ENCODE measurements at places on chromosomes 3 and 15. TPM values are rescaled to one million over a fixed set of nuclear protein-coding genes. Genes with fewer than 3 reads are reported as not detected.

GRCh38 chr3:26750263-26750662, 127.7 kb downstream of the LRRC3B start:
- H3K4me3 ChIP-seq = no peak overlapping the region
- H3K27me3 ChIP-seq = no peaks in the 10 kb centered on the region
- no peak for DNase-seq
- H3K4me1 ChIP-seq = no peaks in the 10 kb centered on the region
- no peak overlapping the region for H3K27ac ChIP-seq

DNA sequence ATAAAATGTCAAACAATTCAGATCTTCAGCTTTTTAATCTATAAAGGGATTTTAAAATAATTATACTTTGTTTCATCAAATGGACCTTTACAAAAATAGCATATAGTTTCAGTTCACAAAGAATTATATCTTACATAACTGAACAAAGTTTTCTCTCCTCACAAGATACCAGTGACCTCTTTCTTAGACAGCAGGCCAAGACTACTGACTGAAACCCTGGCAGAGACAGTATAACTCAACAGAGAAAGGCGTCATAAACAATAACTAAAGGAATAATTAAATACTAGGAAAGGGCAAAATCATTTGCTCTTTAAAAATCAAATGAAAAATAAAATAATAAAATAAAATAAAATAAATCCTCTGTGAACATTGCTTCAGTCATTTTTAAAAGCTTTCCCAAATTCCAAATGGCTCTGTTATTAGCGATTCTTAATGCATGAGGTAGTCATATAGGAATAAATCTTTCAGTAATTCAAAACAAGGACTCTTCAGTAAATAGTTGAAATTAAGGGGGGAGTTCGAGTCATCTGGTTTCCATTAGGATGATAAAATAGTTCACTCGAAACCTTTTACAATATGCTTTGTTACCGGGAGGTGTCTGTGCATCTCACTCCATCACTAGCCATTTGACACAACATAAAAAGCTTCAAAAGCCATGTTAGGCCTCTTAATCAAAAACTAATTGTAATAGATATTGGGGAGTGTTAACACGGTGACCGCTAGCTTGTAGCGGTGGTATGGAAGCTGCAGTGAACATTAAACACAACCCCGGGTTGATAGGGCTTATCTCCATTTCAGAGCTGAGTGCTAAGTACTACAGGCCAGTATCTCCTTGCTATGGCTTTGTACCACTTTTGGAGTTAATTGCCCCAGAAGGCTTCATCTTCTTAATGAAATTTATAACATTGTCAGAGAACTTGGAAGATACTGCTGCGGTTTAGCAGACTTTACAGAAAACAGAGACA, 142.9 kb upstream of the NR2F2 start:
- no peak overlapping the region for H3K4me3 ChIP-seq
- DNase-seq = no peak
- no peaks in the 10 kb centered on the region for H3K36me3 ChIP-seq
- no peak overlapping the region for H3K27ac ChIP-seq

GRCh38 chr15:47587940-47588802, 129.1 kb upstream of the SEMA6D start:
- no peak overlapping the region for H3K27ac ChIP-seq
- no peak for DNase-seq
- H3K36me3 ChIP-seq = no peaks in the 10 kb centered on the region
- no peaks in the 10 kb centered on the region for H3K4me1 ChIP-seq

DNA sequence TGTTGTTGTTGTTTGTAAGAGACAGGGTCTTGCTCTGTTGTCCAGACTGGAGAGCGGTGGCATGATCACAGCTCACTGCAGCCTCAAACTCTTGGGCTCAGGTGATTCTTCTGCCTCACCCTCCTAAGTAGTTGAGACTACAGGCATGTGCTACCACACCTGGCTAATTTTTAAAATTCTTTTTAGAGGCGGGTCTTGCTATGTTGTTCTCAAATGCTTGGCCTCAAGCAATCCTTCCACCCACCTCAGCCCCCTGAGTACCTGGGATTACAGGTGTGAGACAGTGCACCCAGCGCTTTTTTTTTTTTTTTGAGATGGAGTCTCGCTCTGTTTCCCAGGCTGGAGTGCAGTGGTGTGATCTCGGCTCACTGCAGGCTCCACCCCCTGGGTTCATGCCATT, 46.7 kb downstream of the TMOD3 start:
- no peak overlapping the region for H3K27ac ChIP-seq
- H3K4me1 ChIP-seq = 0 out of 2 replicates have a peak, but pooled peaks cover 3% of the 10 kb centered on the region
- no peak for DNase-seq
- peaks cover 6% of the 10 kb centered on the region for H3K36me3 ChIP-seq
- no peak overlapping the region for H3K4me3 ChIP-seq

DNA sequence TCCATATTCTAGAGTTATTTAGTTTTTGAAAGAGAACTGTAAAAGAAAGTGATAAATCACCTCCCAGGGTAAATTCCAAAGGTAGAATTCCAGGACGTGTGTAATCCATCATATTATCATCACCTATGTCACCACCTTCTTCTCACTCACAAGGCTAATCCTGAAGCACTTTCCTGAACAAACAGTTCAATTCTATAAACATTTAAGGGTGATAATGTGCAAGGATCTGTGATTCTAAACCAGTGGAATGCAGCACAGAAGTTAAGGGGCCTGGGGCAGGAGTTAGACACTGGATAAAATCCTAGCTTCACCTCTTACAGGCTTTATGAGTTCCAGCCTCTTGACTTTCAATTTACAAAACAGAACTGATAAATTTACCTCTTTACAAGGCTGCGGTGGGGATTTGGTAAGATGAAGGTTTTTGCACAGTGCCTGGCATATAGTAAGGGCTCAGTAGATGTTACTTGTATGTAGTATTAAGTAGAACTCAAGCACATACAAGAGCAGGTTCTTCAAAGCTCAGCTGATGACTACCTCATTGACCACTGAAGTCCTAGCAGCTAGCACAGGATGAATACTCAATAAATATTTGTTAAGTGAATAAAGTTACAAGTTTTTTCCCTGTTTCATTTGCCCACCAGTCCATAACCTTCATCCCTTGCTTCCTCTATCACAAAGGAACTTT, 47.3 kb upstream of the CCDC80 start:
- no peak for DNase-seq
- no peaks in the 10 kb centered on the region for H3K27me3 ChIP-seq
- no peaks in the 10 kb centered on the region for H3K36me3 ChIP-seq
- no peak overlapping the region for H3K4me3 ChIP-seq

DNA sequence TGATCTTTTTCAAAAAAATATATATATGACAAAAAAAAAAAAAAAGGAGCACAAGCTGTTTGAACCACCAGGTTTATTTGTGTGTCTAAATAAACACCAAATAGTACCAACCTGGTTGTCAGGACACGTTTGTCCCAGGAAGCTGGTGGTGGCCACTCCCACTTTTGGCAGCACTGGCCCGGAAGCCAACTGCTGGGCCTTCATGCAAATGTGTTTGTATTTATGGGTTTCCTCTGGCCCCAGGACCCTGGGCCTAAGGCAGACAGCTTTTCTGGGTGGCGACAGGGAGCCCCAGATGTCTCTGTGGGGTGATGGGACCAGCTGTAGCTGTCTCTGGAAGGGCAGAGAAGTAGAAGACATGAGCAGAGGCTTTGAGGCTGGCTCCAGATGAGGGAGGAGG, 31.6 kb downstream of the PRKCD start:
- no peak overlapping the region for H3K27ac ChIP-seq
- H3K4me1 ChIP-seq = no peaks in the 10 kb centered on the region
- H3K27me3 ChIP-seq = no peaks in the 10 kb centered on the region

GRCh38 chr15:75235051-75235673, 23.0 kb upstream of the GOLGA6C start:
- H3K36me3 ChIP-seq = peaks cover 2% of the 10 kb centered on the region
- H3K4me3 ChIP-seq = no peak overlapping the region
- H3K4me1 ChIP-seq = no peaks in the 10 kb centered on the region

GRCh38 chr3:39062180-39062579, 10.4 kb downstream of the WDR48 start:
- no peak overlapping the region for H3K27ac ChIP-seq
- no peaks in the 10 kb centered on the region for H3K27me3 ChIP-seq
- H3K4me1 ChIP-seq = no peaks in the 10 kb centered on the region
- no peak overlapping the region for H3K4me3 ChIP-seq
- DNase-seq = no peak

DNA sequence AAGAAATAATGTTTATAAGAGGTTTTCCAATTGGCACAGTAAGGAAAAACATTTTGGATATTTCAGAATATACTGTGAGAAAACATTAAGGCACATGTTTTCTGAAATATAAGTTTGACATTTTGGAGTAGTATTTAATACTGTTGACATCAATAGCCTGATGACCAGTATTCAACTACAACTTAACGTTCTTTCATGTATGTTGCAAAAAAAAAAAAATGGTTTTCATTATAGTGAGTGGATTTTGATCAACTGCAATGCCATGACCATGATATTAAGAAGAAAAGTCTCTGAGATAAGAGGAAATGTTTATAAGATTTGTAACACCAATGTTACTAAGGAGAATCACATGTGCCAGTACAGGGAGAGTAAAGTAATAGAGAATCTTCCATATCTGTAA, 252.8 kb upstream of the RORA start:
- DNase-seq = no peak
- H3K4me1 ChIP-seq = no peaks in the 10 kb centered on the region
- no peak overlapping the region for H3K4me3 ChIP-seq

- H3K27ac ChIP-seq = no peak overlapping the region
- no peak for DNase-seq
- H3K4me1 ChIP-seq = no peaks in the 10 kb centered on the region
- 0 out of 2 replicates have a peak, but pooled peaks cover 2% of the 10 kb centered on the region for H3K36me3 ChIP-seq
- H3K27me3 ChIP-seq = no peaks in the 10 kb centered on the region
- no peak overlapping the region for H3K4me3 ChIP-seq
Observed at GRCh38 chr3:137789236-137789635, 25.1 kb downstream of the SOX14 start.

DNA sequence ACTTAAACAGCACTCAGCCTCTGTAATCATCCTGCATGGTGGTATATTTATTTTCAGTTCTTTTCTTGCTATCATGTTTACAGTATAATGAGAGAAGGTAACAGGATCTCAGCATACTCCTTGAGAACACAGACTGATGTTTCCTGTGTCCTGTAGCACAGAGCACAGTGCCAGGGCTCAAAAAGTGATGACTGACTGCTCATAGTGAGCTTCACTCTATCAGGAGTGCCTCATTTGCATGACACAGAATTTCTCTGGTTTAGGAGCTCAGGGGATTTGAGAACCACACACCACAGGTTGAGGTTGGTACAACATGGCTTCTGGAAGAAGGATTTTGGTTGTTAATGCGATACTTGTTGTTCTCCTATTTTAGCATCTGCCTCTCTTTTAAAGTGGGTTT, 68.5 kb upstream of the SLC2A2 start:
- H3K27me3 ChIP-seq = no peaks in the 10 kb centered on the region
- H3K36me3 ChIP-seq = peaks cover 4% of the 10 kb centered on the region
- no peak overlapping the region for H3K4me3 ChIP-seq
- H3K27ac ChIP-seq = no peak overlapping the region

DNA sequence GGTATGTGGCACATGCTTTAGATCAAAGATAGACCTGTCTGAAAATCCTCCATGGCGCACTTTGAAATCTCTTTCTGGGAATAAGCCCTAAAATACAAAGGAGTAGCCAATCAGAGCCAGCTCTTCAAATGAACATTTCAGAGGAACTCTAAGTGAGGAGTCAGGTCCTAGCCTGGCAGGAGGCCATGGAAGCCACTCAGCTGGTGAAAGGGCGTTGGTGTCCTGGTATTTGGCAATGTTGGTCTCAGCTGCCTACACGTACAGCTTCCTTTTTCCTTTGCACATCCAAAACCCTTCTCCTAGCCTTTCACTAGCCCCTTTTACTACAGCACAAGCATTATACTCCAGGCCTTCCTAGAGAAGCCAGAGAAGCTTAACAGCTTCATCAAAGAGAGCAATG, 5.5 kb downstream of the WDR73 start:
- no peak overlapping the region for H3K27ac ChIP-seq
- peaks cover 82% of the 10 kb centered on the region for H3K36me3 ChIP-seq
- DNase-seq = no peak
- H3K27me3 ChIP-seq = no peaks in the 10 kb centered on the region

GRCh38 chr3:24905266-24905665, 410.6 kb upstream of the THRB start:
- no peak overlapping the region for H3K27ac ChIP-seq
- no peaks in the 10 kb centered on the region for H3K36me3 ChIP-seq

DNA sequence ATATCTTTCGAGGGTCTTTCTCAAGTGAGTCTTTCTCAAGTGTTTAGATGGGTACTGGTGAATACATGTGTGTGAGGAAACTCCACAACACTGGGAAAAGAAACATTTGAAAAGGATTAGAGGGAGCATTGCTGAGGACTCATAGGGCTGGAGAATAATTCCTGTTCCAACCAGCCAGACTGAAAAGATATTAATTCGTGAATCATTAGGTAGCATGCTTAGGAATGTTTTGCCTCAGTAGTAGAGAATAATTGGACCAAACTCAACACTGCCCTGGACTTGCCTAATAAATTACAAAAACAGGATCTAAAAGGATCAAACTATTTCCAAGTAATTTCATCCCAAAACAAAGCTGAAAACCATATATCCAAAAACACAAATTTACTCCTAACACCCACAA, 17.3 kb downstream of the PP2D1 start:
- no peak overlapping the region for H3K4me3 ChIP-seq
- H3K27me3 ChIP-seq = no peaks in the 10 kb centered on the region
- no peak overlapping the region for H3K27ac ChIP-seq

Gene DNAH12
- not detected for total RNA-seq

Gene CORO2B
- 3.2 TPM for total RNA-seq

Gene CCR3
- total RNA-seq = not detected

Gene IGSF11
- 1.2 TPM for total RNA-seq

Gene C3orf85
- total RNA-seq = not detected

Gene LMCD1
- 22.1 TPM for total RNA-seq

Gene NMNAT3
- 1.3 TPM for total RNA-seq

Gene KLF15
- 10.8 TPM for total RNA-seq

Gene PLXNB1
- 184 TPM for total RNA-seq

Gene PLA2G4E
- total RNA-seq = not detected

Gene GLCE
- total RNA-seq = 11.9 TPM

Gene FURIN
- 35.1 TPM for total RNA-seq

All from H9 (cell line).